IPS-NIHi11 (cell line): ENCODE measurements at places on chromosomes 12 and 14.

DNA sequence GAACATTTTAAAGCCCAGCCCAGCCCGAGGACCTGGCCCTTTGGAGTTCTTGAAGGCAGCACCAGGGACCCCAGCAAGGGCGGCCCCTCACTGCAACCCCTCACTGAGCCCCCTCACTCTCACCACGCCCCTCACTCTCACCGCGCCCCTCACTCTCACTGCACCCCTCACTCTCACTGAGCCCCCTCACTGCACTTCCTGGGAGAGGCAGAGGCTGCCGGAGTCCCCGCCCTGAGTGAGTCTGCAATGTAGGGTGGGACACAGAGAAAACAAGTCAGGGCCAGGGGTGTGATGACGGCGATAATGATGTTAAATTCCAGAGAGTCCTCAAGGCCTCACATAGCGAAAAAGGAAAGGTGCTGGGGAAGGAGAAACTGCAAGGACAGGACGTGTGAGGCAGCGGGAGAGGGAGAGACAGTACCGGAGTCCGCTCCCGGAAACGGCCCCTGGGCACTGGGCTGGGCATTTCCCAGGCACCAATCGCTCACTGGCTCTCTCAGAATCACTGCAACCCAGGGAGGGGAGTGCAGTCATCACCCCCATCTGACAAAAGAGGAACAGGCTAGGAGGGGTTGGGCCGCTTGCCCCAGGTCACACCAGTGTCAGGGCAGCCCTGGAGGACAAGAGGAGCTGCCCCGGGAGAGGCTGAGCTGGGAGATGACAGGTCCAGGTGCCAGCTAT lies 24.9 kb downstream of the CCDC88C start:
- no peak for DNase-seq

DNA sequence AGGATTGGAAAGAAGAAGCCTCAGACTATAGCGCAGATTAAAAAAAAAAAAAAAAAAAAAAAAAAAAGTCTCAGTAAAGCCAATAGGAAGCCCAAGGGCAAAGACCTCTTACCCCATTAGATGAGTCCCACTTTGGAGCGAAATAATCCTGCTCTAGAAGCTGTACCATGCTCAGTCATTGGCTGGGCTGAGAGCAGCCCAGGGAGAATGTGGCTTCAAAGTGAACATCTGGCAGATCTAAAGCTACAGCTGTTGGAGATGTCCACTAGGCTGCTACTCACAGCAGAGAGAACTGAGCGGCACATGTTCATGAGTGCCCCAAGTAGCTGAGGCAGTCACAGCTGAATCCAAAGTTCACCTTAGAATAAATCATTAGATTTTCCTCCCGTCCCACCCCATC lies 560.9 kb downstream of the MED13L start:
- no peak for DNase-seq

- DNase-seq: no peak
Observed at GRCh38 chr12:90396556-90396955, 558.4 kb downstream of the CCER1 start.

DNA sequence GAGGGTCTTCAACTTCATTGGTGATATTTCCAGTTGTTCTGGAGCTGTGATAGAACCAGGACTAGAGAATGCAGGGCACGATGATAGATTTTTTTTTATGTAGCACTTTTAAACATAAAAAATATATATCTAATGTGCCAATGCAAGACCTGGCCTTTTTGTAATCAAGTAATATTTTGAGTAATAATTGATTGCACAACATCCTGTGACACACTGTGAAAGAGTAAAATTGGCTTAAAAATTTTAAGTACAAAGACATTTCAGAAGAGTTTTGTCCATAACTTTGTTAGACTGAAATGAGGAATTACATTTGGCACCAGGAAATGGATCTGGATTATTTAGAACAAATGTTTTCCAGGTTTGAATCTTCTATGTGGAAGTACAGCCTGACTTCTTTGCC lies 22.1 kb downstream of the PRKCH start:
- no peak for DNase-seq

DNA sequence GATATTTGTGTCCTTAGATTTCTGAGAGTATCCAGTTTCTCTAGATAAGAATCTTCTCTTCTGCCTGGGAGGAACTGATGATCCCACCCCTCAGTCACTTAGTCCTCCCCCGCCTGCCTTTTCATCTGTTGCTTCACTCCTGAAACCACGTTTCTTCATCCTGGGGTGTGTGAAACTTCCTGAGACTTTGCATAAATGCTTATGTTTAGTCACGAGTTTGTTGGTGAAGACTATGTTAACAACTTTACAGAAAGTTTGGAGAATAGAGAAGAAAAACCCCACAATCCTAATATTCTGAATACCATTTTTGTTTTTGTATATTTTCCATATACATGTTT lies 33.2 kb downstream of the MARK3 start:
- no peak for DNase-seq

DNA sequence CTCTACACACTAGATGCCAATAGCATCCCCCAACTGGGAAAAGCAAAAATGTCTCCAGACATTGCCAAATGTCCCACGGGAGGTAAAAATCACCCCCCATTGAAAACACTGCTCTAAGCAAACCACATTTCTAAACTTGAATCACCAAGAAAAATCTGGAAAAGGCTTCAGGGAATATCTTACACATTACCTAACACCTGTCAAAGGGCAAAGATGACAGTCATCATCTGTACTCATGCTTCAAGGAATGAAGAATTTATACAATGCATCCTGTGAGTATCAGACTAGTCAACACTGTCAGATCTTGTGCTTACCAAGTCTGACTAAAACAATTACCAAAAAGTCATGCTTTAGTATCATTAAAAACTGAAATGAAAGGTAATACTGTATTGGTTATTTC lies 161.6 kb upstream of the SOX5 start:
- DNase-seq: no peak

DNA sequence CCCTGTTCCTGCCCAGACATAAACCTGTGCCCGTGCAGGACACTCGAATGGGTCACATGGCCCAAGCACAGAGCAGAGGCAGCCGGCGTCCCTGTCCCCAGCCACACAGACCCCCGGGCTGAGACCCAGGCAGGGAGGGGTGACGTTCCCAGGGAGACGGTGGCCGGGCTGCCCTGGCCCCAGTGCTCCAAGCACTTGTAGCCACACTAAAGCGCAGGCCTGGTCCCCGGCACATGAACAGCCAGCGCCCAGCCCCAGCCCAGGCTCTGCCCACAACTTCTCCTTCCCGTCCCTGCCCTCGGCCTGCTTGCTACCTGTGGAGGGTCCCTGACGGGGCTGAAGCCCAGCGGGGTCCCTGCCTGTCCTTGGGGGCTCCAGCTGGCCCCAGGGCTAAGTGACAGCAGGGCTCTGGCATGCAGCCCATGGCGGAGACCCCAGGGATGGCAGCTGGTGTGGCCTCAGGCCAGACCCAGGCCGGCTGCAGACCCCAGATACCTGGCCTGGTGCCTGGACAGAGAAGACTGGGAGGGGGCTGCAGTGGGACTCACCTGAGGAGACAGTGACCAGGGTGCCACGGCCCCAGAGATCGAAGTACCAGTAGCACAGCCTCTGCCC lies 338.4 kb downstream of the TMEM121 start:
- peak; percentile 2 for DNase-seq

- DNase-seq: no peak
Observed at GRCh38 chr12:104010606-104011169, 39.3 kb downstream of the GLT8D2 start.

DNA sequence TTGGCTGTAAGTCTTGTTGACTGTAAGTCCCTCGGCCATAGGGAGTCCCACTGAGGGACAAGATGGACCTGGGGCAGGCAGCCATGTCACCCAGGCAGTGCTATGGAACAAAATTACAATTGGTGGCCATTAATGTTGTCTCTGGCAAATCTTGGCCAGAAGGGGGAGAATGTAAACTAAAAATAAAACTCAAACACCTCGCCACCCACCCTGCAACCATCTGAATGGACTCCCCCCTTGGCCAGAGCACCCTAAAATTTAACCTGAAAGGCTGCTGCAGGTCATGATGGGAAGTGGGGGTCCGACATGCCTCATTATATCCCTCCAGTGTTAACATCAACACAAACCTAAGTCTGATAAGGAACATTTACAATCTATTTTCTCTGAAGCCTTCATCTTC lies 8.2 kb downstream of the SLC22A17 start:
- DNase-seq: no peak

DNA sequence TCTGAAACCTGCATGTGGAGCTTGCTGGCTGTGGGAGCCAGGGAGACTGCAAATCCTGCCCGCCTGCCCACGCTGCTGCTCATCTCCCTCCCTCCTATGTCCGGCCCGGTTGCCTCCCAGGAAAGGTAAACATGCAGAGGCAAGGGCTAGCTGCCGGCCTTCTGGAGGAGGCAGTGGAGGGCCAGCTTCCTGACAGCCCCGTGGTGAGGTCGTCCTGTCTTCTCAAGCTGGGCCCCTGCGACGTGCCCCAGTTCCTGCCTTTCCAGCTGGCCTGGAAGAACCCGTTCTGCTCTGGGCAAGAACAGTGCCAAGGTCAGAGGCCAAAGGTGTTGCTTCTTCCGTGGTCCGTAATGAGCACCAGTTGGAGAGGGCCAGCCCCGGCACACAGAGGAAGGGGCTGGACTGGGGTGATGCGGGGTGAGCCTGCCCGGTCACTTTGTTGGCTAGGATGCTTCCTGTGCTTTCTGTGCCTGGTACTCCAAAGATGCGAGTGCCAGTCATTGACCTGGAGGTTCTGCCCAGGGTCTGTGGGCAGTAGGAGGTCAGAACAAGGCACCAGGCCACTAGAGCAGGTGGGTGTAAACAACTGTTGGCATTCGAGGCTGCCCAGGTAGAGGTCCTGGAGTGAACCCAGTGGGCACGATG lies 25.3 kb downstream of the TPCN1 start:
- DNase-seq: peak; percentile 29

DNA sequence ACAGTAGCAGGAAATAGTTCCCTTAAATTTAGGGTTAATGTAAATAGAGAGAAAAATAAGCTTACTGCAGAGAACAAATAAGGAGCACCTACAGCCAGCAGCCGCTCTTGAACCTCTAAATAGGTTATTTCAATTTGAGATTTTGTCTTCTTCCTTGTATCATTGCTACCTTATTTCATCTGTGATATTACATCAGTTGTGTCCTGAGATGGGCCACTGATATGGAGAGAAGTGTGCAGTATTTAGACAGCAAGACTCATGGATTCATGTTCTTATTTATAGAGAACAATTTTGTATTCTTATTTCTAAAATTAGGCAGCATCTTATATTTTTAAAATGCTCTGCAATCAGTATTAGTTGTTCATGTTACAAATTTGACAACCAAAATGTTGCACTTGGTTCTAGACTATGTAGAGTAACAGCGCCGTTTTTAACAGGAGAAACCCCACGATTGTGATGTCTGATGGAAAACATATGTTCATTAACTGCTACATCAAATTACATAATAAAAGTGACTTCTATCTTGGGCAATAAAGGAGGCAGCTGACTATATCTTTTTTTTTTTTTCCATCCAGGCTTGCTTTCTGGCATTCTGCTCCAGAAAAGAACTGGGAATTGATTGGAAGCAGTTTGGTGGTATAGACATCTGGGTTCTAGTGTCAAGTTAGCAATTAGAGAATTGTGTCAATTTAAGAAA lies 117.9 kb downstream of the CAND1 start:
- DNase-seq: no peak

- no peak for DNase-seq
Observed at GRCh38 chr14:26056036-26056616, 541.7 kb downstream of the NOVA1 start.

- peak; percentile 19 for DNase-seq
Observed at GRCh38 chr14:65790172-65790815, 377.8 kb downstream of the FUT8 start.

GRCh38 chr14:101980700-101981099 lies 16.3 kb downstream of the DYNC1H1 start:
- peak; percentile 25 for DNase-seq

DNA sequence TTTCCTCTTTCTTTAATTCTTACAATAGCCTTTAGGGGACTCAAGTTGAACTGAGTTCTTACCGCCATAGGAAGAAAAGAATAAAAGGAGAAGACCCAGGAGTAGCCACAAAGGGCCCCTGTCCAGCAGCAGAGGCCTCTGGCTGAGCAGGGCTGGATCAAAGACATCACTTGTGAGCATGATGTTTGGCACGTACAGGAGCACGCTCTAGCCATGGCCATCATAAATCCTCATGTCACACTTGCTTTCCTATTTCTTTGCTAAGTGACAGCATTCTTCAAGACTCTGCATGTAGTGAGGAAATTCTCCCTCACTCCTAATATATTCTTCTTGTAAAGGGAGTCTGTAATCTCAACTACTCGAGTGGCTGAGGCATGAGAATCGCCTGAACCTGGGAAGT lies 15.7 kb downstream of the CLEC4C start:
- no peak for DNase-seq

GRCh38 chr14:22852940-22853767 lies 16.8 kb downstream of the MMP14 start:
- DNase-seq: peak; percentile 87

- DNase-seq: no peak
Observed at GRCh38 chr14:91870001-91870400, 2.7 kb upstream of the TC2N start.

GRCh38 chr12:40580346-40580745 lies 111.9 kb upstream of the CNTN1 start:
- no peak for DNase-seq
